Renal cortex interstitium (tissue), 15 donors: ENCODE measurements at places on chromosomes 5 and 9. TPM values are rescaled to one million over a fixed set of nuclear protein-coding genes. Genes with fewer than 3 reads are reported as not detected.
A peak's percentile ranks its signal among the peaks of the same experiment; 100 is the strongest.

The ZNF462 gene
- 23.2 TPM for polyA plus RNA-seq

The NUDT2 gene
- polyA plus RNA-seq, result 36.2 TPM

DNA sequence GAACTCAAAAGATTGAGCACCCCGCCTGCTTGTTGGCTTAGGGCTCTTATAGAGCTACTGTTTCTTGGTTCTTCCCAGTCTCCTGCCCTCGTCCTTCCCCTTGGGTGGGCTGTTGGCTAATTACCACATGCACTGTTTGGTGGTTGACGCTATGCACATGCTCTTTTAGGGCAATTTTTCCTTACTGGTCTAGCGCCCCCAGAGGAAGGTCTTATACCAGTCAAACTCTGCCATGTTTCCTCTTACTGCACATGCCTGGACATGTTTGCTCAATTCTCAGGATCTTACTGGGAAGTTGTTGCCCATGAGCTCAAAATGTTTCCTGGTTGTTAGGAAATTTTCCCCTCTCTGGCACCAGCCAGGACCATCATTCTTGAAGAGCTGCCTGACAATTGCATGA, 101.9 kb downstream of the SLC28A3 start:
- DNase-seq, result no peak

GRCh38 chr9:23702311-23702922, 123.6 kb downstream of the ELAVL2 start:
- DNase-seq, result no peak

- DNase-seq, result no peak
These were observed 85.1 kb downstream of the AMBP start for GRCh38 chr9:113992994-113993393.

GRCh38 chr5:173679909-173680630, 63.6 kb upstream of the BOD1 start:
- no peak for DNase-seq

- DNase-seq, result no peak
These were observed 69.0 kb downstream of the KLHL3 start for GRCh38 chr5:137666901-137667300.

DNA sequence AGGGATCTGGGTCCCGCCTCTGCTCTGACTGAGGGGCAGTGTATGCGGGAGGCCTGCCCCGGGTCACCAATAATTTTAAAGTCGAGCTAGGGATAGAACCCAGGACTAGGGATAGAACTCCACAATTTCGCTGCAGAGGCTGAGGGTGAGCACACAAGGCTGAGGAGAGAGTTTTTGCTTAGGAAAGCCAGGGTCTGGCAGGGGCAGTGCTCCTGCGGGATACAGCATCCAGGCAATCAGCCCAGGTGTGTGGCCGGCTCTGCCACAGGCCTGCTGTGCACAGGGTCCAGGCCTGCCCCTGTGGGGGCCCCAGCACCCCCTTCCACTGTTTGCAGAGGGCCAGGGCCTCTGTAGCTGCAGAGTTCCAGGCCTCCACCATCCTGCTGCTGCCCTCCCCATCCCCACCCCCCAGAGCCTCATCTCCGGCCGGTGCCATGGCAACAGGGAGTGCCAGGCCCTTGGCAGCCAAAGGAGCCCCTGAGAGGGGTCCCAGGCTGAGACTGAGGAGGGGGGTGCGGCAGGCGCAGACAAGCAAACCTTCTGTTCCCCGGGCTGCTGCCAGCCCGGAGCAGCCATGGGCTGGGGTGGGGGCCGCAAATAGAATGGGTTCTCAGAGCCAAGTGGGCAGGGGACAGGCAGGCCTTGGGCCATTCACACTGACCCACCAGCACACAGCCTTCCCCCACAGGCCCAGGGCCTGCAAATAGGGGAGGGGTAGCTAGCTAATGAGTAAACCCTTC, 8.6 kb downstream of the PDGFRB start:
- no peak for DNase-seq

- DNase-seq, result no peak
These were observed 27.8 kb downstream of the ZCCHC7 start for GRCh38 chr9:37148181-37148580.

The ENTPD2 gene
- 4.7 TPM for polyA plus RNA-seq

GRCh38 chr5:26034813-26035212, 1003.6 kb downstream of the CDH9 start:
- DNase-seq, result no peak

The CATSPER3 gene
- 1.3 TPM for polyA plus RNA-seq

The WNK2 gene
- 29.0 TPM for polyA plus RNA-seq

DNA sequence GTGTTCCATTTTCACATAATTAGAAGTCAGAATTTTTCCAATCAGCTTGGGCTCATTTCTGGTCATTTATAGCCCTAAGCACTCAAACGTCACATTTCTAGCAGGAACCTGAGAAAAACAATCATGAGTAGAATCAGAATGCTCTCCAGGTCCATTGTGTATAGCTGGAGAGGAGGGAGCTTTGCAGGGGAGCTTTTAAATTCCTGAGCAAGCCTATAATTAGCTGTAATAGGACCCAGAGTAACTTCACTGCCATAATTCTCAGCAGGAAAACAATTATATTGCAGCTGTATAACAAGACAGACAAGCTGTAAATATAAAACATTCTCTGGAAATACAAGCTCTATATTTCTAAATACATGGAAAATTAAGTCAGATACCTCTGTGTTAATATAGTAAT, 637.6 kb upstream of the SGCD start:
- DNase-seq, result no peak

DNA sequence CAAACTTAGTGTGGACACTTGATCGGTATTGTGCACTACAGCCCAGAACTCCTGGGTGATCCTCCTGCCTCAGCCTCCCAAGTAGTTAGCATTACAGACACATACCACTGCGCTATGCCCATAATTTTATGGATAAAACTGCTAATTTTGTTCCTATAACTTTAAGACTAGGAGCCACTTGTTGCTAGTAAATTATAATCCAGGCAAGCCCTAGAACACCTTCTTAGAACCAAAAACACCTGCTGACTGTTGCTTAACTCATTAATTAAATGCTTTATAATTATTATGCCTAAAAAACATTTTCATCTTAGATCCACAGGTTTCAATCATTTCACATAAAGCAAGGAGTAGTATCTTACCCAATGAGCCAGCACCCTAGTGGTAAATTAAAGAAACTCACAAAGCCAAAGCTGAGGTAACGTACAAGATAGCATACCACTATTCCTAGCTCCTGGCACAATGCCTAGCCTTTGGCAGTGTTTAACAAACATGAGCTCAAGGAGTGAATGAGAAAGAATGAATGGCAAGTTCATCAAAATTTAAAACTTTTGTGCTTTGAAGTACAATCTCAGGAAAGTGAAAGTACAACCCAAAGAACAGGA, 5.4 kb downstream of the MRPS27 start:
- no peak for DNase-seq

GRCh38 chr5:82274343-82275211, 3.6 kb downstream of the RPS23 start:
- DNase-seq, result no peak

The TPPP gene
- polyA plus RNA-seq, result 3.9 TPM

The ABLIM3 gene
- polyA plus RNA-seq, result 1.3 TPM

- no peak for DNase-seq
These were observed 20.8 kb downstream of the AGXT2 start for GRCh38 chr5:35026941-35027340.

The MSX2 gene
- polyA plus RNA-seq, result 0.98 TPM

DNA sequence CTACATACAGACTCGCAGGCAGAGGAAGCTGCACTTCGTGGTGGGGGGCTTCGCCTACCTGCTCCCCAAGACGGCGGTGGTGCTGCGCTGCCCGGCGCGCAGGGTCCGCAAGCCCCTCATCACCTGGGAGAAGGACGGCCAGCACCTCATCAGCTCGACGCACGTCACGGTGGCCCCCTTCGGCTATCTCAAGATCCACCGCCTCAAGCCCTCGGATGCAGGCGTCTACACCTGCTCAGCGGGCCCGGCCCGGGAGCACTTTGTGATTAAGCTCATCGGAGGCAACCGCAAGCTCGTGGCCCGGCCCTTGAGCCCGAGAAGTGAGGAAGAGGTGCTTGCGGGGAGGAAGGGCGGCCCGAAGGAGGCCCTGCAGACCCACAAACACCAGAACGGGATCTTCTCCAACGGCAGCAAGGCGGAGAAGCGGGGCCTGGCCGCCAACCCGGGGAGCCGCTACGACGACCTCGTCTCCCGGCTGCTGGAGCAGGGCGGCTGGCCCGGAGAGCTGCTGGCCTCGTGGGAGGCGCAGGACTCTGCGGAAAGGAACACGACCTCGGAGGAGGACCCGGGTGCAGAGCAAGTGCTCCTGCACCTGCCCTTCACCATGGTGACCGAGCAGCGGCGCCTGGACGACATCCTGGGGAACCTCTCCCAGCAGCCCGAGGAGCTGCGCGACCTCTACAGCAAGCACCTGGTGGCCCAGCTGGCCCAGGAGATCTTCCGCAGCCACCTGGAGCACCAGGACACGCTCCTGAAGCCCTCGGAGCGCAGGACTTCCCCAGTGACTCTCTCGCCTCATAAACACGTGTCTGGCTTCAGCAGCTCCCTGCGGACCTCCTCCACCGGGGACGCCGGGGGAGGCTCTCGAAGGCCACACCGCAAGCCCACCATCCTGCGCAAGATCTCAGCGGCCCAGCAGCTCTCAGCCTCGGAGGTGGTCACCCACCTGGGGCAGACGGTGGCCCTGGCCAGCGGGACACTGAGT, 255.9 kb downstream of the SAXO1 start:
- DNase-seq, result no peak

The CD14 gene
- polyA plus RNA-seq, result 11.0 TPM

DNA sequence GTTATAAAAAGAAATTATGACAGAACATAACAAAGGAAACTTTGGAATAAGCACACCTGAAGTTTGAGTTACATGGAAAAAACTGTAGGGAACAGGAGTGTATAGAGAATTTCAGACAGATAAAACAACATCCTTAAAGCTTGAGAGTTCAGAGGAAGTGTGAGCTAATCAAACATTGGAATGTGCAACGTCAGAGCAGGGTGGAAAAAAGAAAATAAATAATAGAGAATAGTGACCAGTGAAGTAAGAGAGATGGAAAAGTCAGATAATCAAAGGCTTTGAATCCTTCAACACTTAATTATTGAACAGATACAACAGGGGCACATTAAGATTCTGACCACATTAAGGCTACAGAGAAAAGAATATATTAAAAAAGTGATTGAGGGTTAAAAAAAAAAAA, 128.5 kb upstream of the CDH10 start:
- no peak for DNase-seq

DNA sequence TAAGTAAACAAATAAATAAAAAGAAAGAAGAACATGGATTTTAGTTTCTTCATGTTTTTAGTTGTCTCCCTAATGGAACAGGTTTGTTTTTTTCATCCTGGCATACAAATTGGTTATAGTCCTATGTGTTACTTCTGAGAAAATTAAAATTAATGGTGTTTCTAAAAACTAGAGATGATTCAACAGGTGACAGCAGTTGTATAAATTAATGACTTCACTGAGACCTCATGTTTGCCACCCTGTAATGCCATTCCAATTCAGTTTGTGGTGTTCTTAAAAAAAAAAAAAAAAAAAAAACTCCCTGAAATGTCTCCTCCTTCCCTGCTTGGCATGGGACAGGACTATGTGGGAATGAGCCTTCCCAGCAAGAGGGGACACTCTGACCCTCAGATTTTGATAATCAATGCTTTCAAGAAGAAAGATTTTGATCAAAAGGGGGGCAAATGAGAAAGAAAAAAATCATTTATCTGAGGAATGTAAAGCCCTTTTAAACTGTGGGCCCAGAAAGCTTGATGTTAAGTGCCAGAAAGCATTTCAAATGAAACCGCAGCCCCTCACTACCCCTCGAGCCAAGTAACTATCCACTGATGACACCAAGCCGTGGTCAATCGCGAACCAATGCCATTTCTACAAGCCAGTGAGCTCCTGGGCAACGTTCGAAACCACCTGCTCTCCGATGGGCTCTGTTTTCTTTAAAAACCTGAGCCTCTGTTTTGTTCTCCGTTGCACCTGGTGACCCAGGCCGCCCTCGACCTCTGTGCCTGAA, 941 bp downstream of the EXD3 start:
- no peak for DNase-seq

The ELAVL2 gene
- 3.7 TPM for polyA plus RNA-seq

GRCh38 chr5:104347119-104347708, 784.6 kb upstream of the NUDT12 start:
- peak; percentile 4 for DNase-seq
